Mammary microvascular endothelial cell (primary cell): ENCODE measurements at places on chromosomes 7 and 10. TPM values are rescaled to one million over a fixed set of nuclear protein-coding genes. Genes with fewer than 3 reads are reported as not detected.

HMX2 gene
- not detected in 2 replicates for total RNA-seq

SYCE1 gene
- 0.15 and 1.00 TPM in 2 replicates for total RNA-seq

TWIST1 gene
- not detected in 2 replicates for total RNA-seq

ACTL6B gene
- not detected in 2 replicates for total RNA-seq

FGFBP3 gene
- 0.15 and 0.33 TPM in 2 replicates for total RNA-seq

MYOZ1 gene
- total RNA-seq = not detected in 2 replicates

CUTC gene
- total RNA-seq = 15.8 and 19.1 TPM in 2 replicates

IQUB gene
- total RNA-seq = 0.69 TPM in 1 of 2 replicates, not detected in the other

FZD8 gene
- total RNA-seq = 11.2 and 14.9 TPM in 2 replicates

ADRB1 gene
- 1.5 and 2.1 TPM in 2 replicates for total RNA-seq

LRRTM3 gene
- total RNA-seq = not detected in 2 replicates

CDH23 gene
- not detected in 2 replicates for total RNA-seq

CCL24 gene
- total RNA-seq = not detected in 2 replicates

SPOCK2 gene
- 0.53 and 1.2 TPM in 2 replicates for total RNA-seq

CCDC7 gene
- 0.44 and 2.9 TPM in 2 replicates for total RNA-seq

IGFBP1 gene
- total RNA-seq = 1.4 and 3.2 TPM in 2 replicates

TAS2R3 gene
- not detected in 2 replicates for total RNA-seq

PRPS1L1 gene
- not detected in 2 replicates for total RNA-seq

AMPH gene
- total RNA-seq = 0.07 TPM in 1 of 2 replicates, not detected in the other

UTF1 gene
- total RNA-seq = not detected in 2 replicates

MAGI2 gene
- total RNA-seq = 0.84 and 1.5 TPM in 2 replicates

NUTM2E gene
- total RNA-seq = 0.05 TPM in 1 of 2 replicates, not detected in the other

ST8SIA6 gene
- total RNA-seq = not detected in 2 replicates

SFTPA2 gene
- not detected in 2 replicates for total RNA-seq

TDRD1 gene
- total RNA-seq = 0.07 TPM in 1 of 2 replicates, not detected in the other

AGAP6 gene
- 2.4 and 3.0 TPM in 2 replicates for total RNA-seq

AOC1 gene
- not detected in 2 replicates for total RNA-seq

CAMK2B gene
- total RNA-seq = 0.20 and 0.69 TPM in 2 replicates

PGAM2 gene
- not detected in 2 replicates for total RNA-seq
